ENCODE measurements at places on chromosomes 4 and X.

GRCh38 chr4:2417765-2418649 is at the start of gene ZFYVE28:
ZFYVE28 (minus strand) TSS chr4:2418645; CDS start chr4:2418323, 322 bp downstream.
- DNase-seq: peak; percentile 13

DNA sequence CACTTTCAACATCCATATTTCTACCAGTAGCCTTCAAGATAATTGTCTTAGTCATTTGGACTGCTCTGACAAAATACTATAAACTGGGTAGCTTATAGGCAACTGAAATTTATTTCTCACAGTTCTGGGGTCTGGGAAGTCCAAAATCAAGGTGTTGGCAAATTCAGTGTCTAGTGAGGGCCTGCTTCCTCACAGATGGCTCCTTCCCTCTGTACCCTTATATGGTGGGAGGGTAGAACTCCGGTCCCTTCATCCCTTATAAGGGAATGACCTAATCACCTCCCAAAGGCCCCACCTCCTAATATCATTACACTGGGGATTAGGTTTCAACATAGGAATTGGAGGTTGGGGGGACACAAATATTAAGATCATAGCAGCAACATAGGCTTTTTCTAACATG is 7.4 kb upstream of the TBC1D25 start:
- no peak for DNase-seq

- no peak for DNase-seq
These were observed 29.9 kb downstream of the ZFP42 start for GRCh38 chr4:188025476-188025875.

GRCh38 chr4:95093460-95093859 is 335.7 kb downstream of the BMPR1B start:
- no peak for DNase-seq
